Tibial artery (tissue), 4 donors: ENCODE measurements at places on chromosomes 4 and X.

DNA sequence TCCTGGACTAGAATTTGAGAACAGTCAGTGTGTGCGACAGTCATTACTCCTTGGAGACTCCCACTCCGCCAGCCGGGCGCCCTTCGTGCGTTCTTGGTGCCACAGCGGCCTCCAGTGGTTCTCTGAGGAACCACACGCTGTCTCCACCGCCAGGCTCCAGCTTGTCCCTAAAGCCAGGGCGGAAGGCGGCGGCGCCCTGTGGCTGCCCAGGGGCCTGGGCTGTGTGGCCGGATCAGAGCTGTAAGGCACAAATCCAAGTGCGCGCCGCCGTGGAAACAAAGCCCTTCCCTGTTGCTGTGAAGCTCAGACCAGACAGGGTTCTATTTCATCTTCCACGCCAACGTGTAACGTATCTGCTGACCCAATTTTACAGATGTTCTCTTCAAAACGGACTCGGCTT lies 34.2 kb downstream of the IDS start:
- H3K36me3 ChIP-seq: no peaks in the 10 kb centered on the region
- DNase-seq: peak; percentile 58
- H3K4me3 ChIP-seq: no peak overlapping the region
- no peaks in the 10 kb centered on the region for H3K27me3 ChIP-seq
- H3K4me1 ChIP-seq: no peaks in the 10 kb centered on the region

- H3K27ac ChIP-seq: no peak overlapping the region
- no peak for DNase-seq
- no peak overlapping the region for H3K4me3 ChIP-seq
- H3K4me1 ChIP-seq: no peaks in the 10 kb centered on the region
- H3K36me3 ChIP-seq: no peaks in the 10 kb centered on the region
- H3K27me3 ChIP-seq: no peaks in the 10 kb centered on the region
These were observed 72.0 kb upstream of the TSPAN7 start for GRCh38 chrX:38489341-38489740.

DNA sequence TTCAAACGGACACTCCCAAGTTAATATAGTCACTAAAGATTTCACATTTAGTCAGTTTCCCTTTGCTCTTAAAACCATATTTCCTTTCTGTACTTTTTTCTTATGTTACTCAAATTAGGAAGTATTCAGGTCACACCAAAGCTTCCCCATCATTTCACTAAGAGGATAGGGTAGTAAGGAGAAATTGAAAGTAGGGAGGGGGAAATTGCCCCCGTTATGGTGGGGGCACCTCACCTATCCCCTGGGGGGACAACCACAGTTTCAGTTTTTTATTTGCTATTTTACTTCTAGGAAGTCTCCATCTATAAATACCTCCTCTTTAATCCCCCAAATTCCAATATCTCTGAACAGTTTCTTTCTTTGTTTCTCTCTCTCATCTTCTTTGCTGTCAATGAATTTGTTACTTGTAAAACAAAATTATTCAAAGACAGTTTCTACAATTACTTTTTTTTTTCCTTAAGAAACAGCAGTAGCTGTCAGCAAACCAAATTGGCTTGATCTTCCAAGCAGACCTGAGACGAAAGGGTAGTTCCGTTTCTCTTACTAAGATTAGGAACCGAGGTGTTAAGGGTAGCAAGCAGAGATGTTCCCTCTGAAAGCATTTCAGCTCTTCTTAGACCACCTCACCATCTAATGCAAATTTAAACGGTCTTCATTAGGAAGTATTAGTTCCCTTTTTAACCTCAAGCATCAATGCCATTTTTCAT lies 160.2 kb upstream of the KLF3 start:
- no peaks in the 10 kb centered on the region for H3K36me3 ChIP-seq
- H3K4me3 ChIP-seq: no peak overlapping the region
- H3K27me3 ChIP-seq: no peaks in the 10 kb centered on the region
- H3K4me1 ChIP-seq: no peaks in the 10 kb centered on the region
- DNase-seq: no peak

- no peaks in the 10 kb centered on the region for H3K4me1 ChIP-seq
- no peaks in the 10 kb centered on the region for H3K36me3 ChIP-seq
- H3K4me3 ChIP-seq: no peak overlapping the region
- no peaks in the 10 kb centered on the region for H3K27me3 ChIP-seq
- no peak for DNase-seq
- no peak overlapping the region for H3K27ac ChIP-seq
These were observed 95.2 kb downstream of the CEP44 start for GRCh38 chr4:174378951-174379350.

DNA sequence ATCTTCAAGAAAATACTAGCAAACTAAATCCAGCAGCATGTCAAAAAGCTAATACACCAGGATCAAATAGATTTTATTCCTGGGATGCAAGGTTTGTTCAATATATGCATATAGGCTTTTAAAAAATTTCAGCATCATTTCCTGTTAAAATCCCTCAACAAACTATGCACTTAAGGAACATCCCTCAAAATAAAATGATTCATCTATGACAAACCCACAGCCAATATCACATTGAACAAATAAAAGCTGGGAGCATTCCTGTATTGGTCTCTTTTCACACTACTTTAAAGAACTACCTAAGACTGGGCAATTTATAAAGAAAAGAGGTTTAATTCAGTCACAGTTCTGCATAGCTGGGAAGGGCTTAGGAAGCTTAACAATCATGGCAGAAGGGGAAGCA lies 726.7 kb downstream of the GRXCR1 start:
- no peaks in the 10 kb centered on the region for H3K4me1 ChIP-seq
- no peaks in the 10 kb centered on the region for H3K36me3 ChIP-seq
- no peak for DNase-seq
- no peak overlapping the region for H3K27ac ChIP-seq

DNA sequence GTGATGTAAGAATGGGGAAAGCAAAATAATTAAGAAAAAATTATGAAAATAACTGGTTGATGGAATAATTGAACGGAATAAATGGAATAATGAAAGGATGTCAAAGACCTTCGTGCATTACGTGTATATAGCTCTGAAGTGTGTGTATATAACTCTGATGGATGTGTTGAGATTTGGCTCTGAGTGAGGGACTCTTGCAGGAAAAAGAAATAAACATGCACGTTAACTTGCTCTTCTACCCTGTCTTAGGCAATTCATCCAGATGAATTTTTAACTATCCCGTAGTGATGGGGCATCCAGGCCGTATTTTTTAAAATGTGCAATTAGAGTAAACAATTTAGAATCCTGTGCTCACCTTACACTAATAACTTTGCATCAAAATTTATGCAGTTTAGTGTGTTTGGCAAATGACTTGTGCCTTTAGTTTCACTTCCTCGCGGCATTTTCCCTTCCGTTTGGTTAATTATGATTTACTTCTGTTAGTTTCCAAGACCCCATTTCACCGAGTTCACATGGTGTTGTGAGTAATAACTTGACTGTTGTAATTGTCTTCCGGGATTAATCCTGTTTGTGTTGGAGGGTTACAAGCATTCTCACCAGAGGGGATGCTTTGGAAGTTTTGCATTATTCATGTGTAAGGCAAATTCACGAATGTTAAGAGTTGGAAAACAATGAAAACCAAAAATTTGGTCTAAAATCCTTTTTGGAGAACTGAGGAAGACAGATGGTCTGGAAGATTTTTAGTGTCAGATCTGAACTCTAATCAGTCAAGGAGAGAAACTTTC lies 256.5 kb upstream of the FAT1 start:
- DNase-seq: no peak
- H3K4me3 ChIP-seq: no peak overlapping the region
- no peaks in the 10 kb centered on the region for H3K27me3 ChIP-seq
- no peaks in the 10 kb centered on the region for H3K36me3 ChIP-seq

DNA sequence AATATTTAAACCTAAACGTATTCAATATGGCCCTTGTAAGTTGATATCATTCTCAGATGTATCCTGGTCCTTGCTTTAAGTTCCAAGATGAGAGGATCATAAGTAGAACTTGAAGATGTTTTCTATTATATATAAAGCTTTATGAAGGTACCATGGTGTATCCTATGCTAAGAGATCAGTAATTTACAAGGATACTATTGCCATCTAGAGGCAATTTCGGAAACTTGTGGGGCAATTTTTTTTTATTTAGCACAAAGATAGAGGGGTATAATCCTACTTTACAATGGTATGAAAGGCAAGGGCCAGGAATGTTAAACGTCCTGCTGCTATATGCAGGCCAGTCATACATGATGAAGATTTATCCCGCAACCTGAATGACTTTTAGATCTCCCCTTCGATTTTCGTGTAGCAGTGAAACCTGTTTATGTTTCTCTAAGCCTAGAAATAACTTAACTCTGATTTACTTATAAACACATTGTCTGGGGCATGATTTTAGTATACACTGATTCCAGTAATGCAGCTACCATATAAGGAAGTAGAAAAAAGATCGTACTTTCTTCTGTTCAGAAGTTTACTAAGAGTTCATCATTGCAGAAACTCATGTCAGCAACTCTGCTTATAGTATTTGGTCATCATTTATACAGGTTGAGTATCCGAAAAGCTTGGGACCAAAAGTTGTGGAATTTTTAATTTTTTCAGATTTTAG lies 2.6 kb downstream of the SLC25A31 start:
- no peak overlapping the region for H3K4me3 ChIP-seq
- no peaks in the 10 kb centered on the region for H3K4me1 ChIP-seq
- no peak overlapping the region for H3K27ac ChIP-seq
- no peaks in the 10 kb centered on the region for H3K27me3 ChIP-seq
- no peaks in the 10 kb centered on the region for H3K36me3 ChIP-seq
- no peak for DNase-seq

- no peaks in the 10 kb centered on the region for H3K4me1 ChIP-seq
- no peak for DNase-seq
- H3K27me3 ChIP-seq: no peaks in the 10 kb centered on the region
- no peaks in the 10 kb centered on the region for H3K36me3 ChIP-seq
- no peak overlapping the region for H3K4me3 ChIP-seq
- H3K27ac ChIP-seq: no peak overlapping the region
These were observed 781.4 kb upstream of the INTU start for GRCh38 chr4:126851391-126851790.

DNA sequence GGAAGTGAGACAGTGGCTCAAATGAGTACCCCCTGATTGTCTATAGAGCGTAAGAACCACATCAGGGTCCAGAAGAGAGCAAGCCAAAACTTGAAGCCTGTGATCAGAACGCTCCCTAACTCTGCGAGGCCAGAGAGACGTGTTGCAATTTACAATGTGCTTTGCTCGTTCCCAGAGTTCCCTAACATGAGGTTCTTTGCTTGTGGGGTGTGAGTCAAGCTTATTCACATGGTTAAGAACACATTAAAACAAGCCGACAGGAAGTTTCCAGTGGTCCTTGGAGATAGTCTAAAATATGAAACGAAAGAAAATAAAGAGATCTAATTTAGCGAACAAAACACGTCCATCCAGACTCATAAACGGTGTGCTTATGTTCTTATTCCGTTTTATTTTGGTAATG lies 702.3 kb downstream of the TRIML1 start:
- no peak overlapping the region for H3K27ac ChIP-seq
- no peaks in the 10 kb centered on the region for H3K4me1 ChIP-seq
- no peaks in the 10 kb centered on the region for H3K27me3 ChIP-seq
- H3K4me3 ChIP-seq: no peak overlapping the region
- no peak for DNase-seq
- H3K36me3 ChIP-seq: no peaks in the 10 kb centered on the region

GRCh38 chr4:81030981-81031791 lies 678 bp downstream of the BMP3 start:
- no peak overlapping the region for H3K27ac ChIP-seq
- DNase-seq: no peak
- no peaks in the 10 kb centered on the region for H3K36me3 ChIP-seq
- H3K4me3 ChIP-seq: peak overlapping the region; percentile 19

- no peaks in the 10 kb centered on the region for H3K36me3 ChIP-seq
- H3K27me3 ChIP-seq: no peaks in the 10 kb centered on the region
- DNase-seq: no peak
These were observed 37.6 kb downstream of the ARAP2 start for GRCh38 chr4:36206603-36207311.

- no peaks in the 10 kb centered on the region for H3K27me3 ChIP-seq
- H3K36me3 ChIP-seq: no peaks in the 10 kb centered on the region
- no peak overlapping the region for H3K4me3 ChIP-seq
- peaks cover 13% of the 10 kb centered on the region for H3K4me1 ChIP-seq
- H3K27ac ChIP-seq: no peak overlapping the region
These were observed 68.8 kb upstream of the BCOR start for GRCh38 chrX:40166582-40166981.

DNA sequence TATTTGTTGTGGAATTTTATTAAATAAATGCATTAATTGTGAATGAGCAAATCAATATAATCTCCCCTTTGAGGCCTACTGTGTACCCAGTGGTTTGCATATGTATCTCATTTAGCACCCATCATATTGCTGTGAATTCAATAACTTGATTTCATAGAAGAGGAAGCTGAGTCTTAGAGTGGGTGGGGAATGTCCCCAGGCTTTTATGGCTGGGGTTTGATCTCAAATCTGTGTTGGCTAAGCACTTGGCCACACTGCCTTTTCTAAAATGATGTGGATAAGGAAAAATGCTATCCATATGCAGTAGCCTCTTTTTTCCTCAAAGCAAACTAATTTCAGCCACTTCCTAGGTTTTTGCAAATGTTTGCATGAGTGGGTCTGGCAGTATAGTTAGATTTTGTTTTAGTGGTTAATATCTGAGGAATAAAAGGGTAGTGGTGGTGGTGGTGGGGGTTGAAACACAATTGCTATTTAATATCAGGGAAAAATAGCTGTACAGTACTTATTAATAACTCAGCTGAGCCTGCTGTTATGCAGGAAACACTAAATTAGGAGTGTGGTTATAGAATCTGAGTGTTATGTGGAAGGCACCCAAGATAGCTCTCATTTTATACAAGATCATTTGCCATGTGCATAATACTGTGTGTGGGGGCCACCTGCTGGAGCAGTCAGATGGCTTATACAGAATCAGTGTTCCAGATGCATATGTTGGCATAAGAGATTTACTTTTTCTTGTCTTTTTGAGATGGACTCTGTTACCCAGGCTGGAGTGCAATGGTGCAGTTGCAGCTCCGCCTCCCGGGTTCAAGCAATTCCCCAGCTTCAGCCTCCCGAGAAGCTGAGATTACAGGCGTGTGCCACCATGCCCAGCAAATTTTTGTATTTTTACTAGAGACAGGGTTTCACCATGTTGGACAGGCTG lies 108.0 kb downstream of the TMEM131L start:
- H3K27me3 ChIP-seq: no peaks in the 10 kb centered on the region
- peak overlapping the region; percentile 2 for H3K27ac ChIP-seq
- peak; percentile 77 for DNase-seq
- H3K4me1 ChIP-seq: peaks cover 74% of the 10 kb centered on the region
- no peaks in the 10 kb centered on the region for H3K36me3 ChIP-seq
